ENCODE measurements at places on chromosomes 6 and 20. TPM values are rescaled to one million over a fixed set of nuclear protein-coding genes. Genes with fewer than 3 reads are reported as not detected.

The SLA2 gene
- polyA plus RNA-seq: not detected

The GNMT gene
- polyA plus RNA-seq: 0.10 TPM

The CDKN1A gene
- polyA plus RNA-seq: 698 TPM

The ADTRP gene
- polyA plus RNA-seq: 1.6 TPM

The PI3 gene
- polyA plus RNA-seq: not detected

The PTK6 gene
- polyA plus RNA-seq: 0.07 TPM

The GHRH gene
- polyA plus RNA-seq: not detected

The MCM8 gene
- 4.7 TPM for polyA plus RNA-seq

The GRIK2 gene
- 30.0 TPM for polyA plus RNA-seq

The ZNF831 gene
- not detected for polyA plus RNA-seq

DNA sequence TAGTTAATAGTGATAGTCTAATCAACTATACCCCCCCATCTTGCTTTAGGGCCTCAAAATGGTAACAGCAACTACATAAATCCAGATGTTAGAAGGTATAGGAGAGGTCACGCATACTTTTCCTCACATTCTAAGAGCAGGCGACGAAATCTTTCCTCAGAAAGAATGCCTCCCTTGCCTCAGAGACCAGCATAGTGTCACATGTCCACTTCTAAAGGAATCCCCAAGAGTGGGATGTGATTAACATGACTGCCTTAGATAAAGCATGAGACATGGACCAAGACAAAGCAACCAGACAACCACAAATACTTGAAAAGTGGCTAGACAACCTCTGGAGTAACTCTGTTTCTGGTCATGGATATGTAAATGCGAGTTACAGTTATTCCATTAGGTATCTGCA is 710.7 kb downstream of the EYS start:
- DNase-seq: no peak

DNA sequence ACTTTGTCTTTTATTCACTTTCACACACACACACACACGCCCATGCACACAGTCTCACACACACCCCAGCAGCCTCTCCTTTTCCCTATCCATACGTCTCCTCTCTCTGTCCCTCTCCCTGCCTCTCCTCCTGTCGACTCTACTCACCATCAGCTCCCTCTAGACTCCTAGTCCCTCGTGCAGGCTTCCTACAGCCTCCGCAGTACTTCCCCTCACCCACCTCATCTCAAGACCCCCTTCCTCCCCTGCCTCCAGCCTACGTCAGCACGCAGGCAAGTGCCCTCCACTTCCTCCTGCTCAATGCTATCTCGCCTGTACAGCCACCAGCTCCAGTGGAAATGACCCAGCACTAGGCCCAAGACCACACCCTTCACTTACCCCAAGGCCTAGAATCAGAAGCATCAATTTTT is 820 bp upstream of the TREML2 start:
- no peak for DNase-seq

DNA sequence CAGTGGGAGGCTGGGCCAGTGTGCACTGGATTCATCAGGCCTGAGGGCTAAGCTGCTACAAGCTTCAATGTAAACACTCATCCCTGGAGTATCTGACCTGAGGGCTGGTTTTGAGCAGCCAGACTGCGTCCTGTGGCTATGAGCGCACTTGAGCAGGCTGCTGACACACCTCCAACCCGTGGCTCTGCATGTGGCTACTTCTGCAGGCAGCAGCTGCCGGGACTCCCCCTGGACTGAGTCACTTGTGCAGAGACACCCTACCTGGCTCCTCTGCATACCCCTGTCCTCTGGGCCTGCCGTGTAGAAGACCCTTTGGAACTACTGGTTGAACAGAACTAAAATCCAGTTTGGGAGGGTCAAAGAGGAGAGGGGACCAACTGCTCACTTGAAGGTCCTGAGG is 172.0 kb downstream of the SCP2D1 start:
- DNase-seq: no peak

DNA sequence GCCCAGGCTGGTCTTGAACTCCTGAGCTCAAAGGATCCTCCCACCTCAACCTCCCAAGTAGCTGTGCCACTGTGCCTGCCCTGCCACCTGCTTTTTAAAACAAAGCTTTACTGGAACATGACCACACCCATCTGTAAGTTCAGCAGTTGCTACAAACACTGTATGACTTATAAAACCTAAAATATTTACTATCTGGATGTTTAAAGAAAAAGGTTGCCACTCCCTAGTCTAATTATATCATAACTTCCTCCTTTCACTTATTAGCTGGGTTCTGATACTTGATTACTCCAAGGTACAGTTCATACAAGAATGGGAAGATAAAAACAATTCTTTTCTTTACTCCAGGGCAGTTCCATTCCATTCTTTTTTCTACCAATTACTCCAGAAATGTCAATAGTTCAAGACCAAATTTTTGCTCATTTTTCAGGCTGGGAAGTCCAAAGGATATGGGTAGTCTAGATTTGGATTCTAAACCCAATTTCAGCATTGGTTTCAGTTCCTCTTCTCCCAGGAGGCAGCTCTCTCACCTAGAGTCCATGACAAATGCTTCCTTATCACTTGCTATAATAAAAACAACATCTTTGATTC is 63.1 kb downstream of the SEC63 start:
- no peak for DNase-seq

GRCh38 chr6:16511040-16511660 is 250.1 kb downstream of the ATXN1 start:
- DNase-seq: no peak

- DNase-seq: peak; percentile 44
These were observed 57.8 kb upstream of the EDN1 start for GRCh38 chr6:12232339-12232738.

- DNase-seq: no peak
These were observed 27.7 kb upstream of the MPC1 start for GRCh38 chr6:166410426-166410935.

DNA sequence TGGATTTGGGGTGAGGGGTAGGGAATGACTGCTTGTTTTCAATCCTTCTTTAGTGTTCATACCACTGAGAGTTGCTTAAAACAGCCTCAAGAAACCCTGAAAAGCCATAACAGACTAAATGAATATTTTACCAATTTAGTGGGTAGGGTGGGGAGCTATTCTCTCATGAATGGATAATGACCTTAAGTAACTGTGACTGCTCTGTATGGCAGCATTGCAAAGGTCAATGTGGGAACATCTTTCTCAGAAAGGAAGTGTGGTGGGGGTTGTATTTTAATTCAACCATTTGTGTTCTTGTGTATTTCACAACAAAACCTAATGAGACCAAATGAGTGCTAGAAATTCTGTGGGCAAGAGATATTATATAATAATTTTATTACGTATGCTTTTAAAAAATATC is 55.7 kb downstream of the PHACTR2 start:
- no peak for DNase-seq

- DNase-seq: no peak
These were observed 29.8 kb downstream of the KIF6 start for GRCh38 chr6:39695447-39695846.

- DNase-seq: no peak
These were observed 84.6 kb upstream of the BTN3A2 start for GRCh38 chr6:26280407-26280806.

DNA sequence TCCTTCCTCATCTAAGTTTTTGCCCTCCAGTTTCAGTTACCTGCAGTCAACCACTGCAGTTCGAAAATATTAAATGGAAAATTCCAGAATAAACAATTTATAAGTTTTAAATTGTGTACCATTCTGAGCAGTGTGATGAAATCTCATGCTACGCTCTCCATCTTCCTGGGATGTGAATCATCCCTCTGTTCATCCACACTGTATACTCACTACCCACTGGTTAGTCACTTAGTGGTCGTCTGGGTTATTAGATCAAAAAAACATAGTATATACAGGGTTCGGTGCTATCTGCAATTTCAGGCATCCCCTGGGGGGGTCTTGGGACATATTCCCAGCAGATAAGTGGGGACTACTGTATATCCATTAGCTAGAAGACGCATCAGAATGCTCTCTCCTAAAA is 151.9 kb upstream of the SLC22A16 start:
- DNase-seq: peak; percentile 8

GRCh38 chr20:43513372-43513930 is 6.0 kb downstream of the L3MBTL1 start:
- DNase-seq: no peak

DNA sequence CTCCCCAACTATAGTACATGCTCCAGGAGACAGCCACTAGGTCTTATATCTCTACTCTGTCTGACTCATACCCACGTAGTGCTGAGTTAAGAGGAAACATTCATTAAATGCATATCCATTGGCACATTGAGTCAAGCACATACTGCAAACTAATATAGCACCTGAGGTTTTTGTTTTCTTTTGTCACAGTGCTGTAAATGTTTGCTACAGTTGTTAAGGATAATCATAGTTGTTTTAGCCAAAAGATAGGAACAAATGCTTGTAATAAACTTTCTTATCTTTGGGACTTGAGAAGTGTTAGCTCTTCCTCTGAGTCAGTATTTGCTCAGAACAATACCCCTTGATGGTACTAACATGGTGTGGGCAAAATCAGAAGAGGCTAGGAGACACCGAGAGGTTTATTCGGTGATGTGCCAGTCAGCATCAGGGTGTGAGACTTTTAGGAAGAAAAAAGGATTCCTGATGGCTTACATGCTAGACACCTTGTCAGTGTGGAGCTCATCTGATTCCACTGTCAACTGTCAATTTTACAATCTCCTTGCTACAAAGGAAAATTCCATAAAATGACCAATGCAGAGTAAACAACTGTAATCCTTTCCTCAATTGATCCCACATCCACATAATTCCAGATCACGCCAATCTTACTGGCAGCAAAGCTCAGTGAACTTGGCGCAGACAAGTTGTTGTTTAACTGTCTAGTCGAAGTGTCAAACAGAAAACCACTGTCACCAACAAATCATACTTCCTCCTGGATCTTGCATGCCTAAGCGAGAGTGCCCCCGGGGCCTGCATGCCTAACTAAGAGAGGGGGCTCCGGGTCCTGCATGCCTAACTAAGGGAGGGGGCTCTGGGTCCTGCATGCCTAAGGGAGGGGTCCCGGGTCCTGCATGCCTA is 36.1 kb downstream of the ELOVL2 start:
- no peak for DNase-seq

- DNase-seq: no peak
These were observed 72.7 kb downstream of the QRSL1 start for GRCh38 chr6:106702046-106702445.

GRCh38 chr6:128525406-128525805 is 5.0 kb upstream of the PTPRK start:
- no peak for DNase-seq

- no peak for DNase-seq
These were observed 26.1 kb downstream of the RRBP1 start for GRCh38 chr20:17655865-17656479.

- no peak for DNase-seq
These were observed 28.3 kb upstream of the CSNK2A1 start for GRCh38 chr20:571754-572441.

- DNase-seq: no peak
These were observed 907.6 kb downstream of the TFAP2A start for GRCh38 chr6:9507136-9507895.

DNA sequence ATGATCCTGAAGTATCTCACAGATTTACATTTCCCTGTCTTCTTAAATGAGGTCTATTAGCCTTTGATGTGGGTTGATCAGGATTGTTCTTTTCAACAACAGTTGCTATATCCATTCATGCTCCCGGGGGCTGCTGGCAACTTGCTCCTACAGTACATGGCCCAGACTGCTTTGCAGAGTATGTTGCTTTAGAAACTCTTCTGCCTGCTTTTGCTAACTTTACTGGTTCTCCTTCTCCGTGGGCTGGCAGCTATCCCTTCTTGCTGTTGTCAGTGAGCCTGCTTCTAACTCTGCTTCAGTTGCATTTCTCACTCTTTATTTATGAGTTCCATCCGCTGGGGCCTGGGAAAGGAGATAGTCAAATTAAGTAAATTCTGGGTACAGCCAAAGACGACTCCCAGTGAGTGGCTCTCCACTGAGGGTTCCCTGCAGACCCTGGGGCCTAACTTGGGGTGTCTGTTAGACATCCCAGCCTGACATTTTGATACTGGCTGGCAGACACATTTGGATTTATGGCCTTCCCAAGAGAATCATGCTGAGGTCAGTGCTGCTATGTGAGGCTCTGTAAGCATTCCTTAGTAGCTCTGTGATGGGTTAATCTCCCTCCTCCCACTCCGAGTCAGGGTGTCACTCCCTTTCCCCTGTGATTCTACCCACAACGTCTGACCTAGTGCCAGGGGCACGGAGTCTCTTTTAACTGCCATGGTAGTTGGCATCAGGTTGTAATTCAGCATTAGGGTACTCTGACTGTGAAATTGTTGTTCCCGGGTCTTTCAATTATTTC is 73.6 kb downstream of the SLX4IP start:
- DNase-seq: no peak

DNA sequence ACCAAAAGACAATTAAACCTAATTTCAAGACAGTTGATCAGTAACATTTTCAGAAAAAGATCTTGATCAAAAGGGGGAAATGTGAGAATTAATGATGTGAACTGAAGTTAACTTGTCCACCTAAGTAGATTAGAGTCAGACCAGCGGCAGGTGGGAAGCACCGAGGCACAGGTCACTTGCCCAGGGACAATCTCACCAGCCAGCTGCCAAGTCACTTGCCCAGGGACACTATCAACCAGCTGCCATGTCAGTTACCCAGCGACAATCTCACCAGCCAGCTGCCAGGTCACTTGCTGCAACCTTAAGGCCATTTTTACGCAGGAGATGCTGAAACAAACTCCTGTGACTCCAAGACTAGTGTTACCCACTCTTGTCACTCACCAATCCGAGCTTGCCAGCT is 187.6 kb upstream of the THBS2 start:
- DNase-seq: no peak

- no peak for DNase-seq
These were observed 76.5 kb upstream of the EZR start for GRCh38 chr6:158895661-158896060.

- DNase-seq: no peak
These were observed 41.6 kb upstream of the DUSP22 start for GRCh38 chr6:250676-251075.

GRCh38 chr6:126848119-126848518 is 270.4 kb upstream of the RSPO3 start:
- DNase-seq: no peak

- no peak for DNase-seq
These were observed 116.6 kb upstream of the RPS6KA2 start for GRCh38 chr6:166743406-166744222.

Measured in BJ (cell line).